CD4-positive, alpha-beta T cell treated with Interferon gamma for 1 hour (primary cell): ENCODE measurements at places on chromosomes 3 and 15.

GRCh38 chr3:182172534-182172933 lies 460.8 kb downstream of the SOX2 start:
- DNase-seq = no peak

GRCh38 chr3:5428607-5429516 lies 241.4 kb downstream of the EDEM1 start:
- DNase-seq = no peak

- DNase-seq = no peak
Observed at GRCh38 chr3:8709801-8710507, 23.6 kb upstream of the CAV3 start.

DNA sequence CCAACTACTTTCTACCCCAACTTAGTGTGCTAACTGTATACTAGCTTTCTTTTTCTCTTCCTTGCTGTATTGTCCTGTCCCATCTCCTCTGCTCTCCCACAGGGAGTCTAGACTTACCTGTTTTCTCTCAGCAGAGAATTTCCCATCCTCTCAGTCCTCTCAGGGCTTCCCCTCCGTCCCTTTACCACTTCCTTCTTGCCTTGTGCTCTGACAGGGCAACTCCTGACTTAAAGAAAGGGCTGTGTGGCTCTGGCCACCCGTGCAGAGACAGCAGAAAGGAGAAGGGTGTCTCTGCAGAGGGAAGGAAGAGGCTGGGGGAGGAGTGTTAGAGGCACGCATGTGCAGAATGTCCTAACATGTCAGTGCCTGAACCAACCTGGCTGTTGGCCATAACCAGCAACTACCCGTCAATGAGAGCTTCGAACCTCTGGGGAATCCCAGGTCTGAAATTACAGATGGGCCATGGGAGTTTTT lies at the start of gene GCSAM:
Gene GCSAM (minus strand): TSS at position 274 of the 474 bp plus-strand sequence. CDS start 128 bp downstream, at position 146.
- peak; percentile 85 for DNase-seq

DNA sequence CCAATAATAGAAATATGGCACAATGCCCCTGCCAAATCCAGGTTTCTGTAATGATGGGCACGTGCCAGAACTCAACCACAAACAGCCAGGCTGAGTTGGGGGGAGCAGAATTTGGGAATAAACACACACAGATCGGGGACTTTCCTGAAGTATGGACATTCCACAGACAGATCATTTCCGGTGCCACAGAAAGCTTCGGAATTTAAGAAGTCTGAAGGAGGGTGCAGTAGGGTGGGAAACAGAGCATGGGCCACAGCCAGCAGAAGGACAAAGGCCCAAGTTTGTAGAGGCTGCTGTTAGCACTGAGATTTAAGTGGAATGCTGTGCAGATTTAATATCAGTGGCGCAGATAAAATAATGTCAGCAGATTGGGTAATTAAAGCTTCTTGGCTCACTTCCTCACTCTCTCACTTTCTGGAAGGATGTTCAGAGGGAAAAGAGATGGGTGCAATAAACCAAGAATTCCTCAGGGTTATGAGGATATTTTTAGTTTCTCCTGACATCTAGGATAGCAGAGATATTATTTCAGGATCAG lies 67.4 kb downstream of the MYLK start:
- DNase-seq = no peak

DNA sequence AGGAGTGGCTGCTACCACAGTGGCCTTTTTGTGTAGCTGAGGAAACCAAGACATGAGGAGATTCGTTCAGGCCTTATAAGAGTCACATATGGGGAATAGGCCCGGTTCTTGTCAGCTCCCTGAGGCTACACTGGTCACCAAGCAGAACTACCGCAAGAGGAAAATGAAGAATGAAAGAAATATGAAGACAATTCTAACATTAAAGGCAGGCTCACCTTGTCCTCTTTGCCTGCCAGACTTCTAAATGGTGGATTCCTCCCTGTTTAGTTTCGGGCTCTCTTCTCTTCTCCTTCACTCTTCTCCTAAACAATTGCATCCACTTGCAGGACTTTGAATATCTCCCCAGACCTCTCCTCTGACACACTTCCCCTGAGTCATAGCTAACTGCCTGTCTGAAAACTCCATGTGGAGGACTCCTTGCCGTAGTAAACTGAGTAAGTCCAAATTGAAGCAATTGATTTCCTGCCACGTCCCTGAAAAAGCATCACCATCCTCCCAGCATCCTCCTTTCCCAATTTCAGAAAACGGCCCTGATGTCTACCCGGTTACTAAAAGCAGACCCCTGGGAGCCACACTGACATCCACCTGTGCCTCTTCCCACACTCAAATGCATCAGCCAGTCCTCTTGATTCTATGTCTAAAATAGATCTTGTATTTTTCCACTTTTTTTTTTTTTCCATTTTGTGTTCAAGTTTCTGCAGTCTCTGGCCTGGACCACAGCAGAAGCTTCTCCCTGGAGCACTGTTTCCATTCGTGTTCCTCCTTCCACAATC lies 30.3 kb upstream of the VEPH1 start:
- DNase-seq = no peak

GRCh38 chr3:128123156-128123537 lies 465 bp downstream of the RUVBL1 start:
- DNase-seq = no peak

GRCh38 chr3:33579840-33580239 lies 138.2 kb downstream of the CLASP2 start:
- DNase-seq = no peak

GRCh38 chr3:170079536-170080165 lies 41.9 kb downstream of the GPR160 start:
- no peak for DNase-seq

DNA sequence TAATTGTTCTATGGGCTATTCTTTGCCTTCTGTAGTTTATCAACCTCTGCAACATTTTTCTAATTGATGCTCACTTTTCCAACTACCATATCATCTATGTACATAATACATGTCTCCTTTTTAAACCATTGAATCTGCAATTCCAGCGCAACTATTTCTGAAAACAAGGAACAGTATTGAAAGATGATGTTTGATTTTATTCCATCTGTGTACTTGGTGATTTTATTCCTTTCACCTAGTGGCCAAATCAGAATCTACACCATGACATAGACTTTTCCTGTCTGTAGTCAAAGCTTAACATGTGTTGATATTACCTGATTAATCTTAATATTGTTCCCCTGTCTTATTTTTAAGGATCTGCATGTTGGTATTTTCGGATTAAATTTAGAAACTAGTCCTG lies 13.0 kb downstream of the NKTR start:
- no peak for DNase-seq

GRCh38 chr3:123373474-123373987 lies 75.4 kb downstream of the ADCY5 start:
- DNase-seq = no peak

DNA sequence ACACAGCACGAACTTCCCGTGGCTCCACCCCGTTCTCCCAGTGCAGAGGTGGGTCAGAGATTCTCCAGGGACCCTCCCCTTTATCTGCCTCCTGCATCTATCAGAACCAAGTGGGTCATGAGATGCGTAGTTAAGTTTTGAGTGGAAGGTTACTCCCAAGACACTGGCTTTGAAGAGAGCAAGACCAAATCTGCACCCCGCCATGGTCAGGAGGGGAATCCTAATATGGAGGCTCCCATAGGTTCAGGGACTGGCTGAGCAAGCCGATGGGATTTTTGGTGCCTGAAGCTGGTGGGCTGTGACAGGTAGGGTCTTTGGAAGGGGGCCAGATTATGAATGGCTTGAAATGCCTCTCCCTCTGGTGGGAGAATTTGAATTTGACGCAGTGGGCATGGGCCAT lies 207.0 kb upstream of the NR2E3 start:
- no peak for DNase-seq

GRCh38 chr3:32097768-32098167 lies 8.7 kb upstream of the GPD1L start:
- no peak for DNase-seq

DNA sequence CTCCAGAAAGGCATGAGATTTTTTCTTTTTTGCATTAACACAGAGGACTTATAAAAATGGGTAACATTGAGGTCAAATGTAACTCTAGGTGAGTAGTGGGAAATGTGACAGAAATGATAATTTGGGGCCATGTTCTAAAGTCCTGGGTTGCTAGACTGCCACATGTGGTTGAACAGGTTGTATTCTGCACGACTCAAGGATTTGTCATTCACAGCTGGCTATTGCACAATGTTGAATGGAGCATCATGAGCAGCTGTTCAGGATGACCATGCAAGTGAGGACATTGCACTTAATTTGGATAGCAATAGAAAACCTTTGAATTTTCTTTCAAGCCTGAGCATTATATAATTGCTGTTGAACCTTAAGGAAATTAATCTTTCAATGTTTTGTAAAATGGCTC lies 396.6 kb downstream of the NAALADL2 start:
- no peak for DNase-seq

- DNase-seq = no peak
Observed at GRCh38 chr15:63190769-63191649, 1.6 kb downstream of the RAB8B start.

GRCh38 chr15:79209116-79209515 lies 73.4 kb upstream of the ANKRD34C start:
- DNase-seq = no peak

DNA sequence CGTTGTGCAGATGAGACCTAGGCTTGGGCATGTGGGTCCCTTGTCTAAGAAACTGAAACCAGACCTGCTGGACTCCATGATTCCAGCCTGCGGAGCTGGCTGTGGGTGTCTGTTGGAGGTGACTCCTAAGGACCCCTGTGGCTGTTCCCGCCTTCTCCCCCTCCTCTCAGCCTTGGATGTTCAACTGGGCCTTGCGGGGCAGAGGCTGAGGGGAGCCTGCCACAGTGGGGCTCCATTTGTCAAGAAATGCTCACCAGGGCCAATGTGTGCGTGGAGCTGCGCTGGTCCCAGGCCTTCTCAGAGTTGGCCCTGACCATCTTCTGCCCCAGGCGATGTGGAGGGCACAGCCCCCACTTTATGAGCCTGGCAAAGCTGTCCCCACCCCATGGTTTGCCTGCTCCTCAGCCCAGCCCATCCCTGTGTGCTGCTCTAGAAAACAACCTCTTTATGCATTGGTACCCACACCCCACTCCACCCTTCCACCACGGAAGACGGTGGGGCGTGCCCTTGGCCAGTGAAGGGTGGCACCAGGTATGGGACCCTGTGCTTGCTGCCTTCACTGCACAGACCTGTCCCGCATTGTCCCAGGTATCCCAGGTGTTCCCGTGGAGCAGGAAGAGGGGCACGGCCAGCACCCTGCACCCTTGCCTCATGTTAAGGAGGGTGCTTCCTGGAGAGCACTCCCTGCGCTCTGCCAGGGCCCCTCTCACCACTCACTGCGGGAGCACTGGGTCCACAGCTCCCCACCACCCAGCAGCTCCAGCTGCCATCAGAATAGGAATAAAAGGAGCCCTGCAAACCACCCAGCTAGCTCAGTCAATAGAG lies 7.9 kb downstream of the MESP2 start:
- no peak for DNase-seq

GRCh38 chr3:171881251-171881650 lies 38.1 kb downstream of the TMEM212 start:
- DNase-seq = no peak

- DNase-seq = no peak
Observed at GRCh38 chr3:53856964-53857363, 10.6 kb downstream of the IL17RB start.

DNA sequence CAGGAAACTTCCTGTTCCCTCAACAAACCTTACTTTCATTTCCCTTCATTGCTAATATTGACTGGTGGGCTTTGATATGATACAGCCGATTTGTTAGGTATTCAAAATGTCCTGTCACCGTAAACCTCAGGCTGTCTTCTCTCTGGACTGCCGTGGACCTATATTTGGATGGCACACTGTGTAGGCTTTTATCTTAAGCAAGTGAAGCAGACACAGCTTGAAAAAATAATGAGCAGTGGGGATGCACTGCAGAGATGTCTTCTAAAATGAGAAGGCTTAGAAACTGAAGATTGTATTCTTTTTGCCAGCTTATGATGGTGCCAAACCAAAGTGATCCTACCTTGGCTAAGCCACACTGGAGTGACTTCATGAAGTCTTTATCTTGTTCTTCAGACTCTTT lies 266.3 kb downstream of the NR1D2 start:
- no peak for DNase-seq

- DNase-seq = peak; percentile 67
Observed at GRCh38 chr3:10192953-10193691, 28.4 kb downstream of the IRAK2 start.

- DNase-seq = no peak
Observed at GRCh38 chr15:85642693-85643066, 152.0 kb downstream of the KLHL25 start.

DNA sequence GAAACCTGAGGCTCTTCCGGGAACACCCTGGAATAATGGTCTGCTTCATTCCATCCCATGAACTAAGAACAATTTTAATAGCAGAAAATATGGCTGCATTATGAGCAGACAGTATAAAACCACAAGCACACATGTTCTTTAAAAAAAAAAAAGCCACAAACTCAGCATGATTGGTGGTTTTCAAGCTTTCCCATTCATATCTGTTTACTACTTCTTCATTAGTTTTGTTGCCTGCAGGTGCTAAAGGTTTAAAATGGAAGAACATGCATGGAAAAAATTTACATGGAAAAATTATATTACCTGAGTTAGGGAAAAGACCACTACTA lies 137.9 kb upstream of the HES1 start:
- no peak for DNase-seq

DNA sequence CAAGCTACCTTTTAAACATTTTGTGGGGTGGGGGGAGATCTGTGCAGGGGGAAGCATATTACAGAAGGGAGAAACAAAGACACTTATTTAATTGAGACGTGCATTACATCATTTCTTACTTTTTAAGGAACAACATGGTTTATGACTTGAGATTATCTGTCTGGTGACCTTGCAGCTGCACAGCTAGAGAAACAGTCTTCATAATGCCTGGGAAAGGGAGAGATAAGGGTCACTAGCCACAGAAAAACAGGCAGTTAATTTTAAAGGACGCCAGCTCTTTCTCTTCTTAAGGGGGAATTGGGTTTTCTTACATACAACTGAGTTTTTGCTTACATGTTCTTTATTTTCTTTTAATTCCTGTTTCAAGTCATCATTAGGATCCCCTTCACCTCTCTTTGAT lies 147.9 kb downstream of the SST start:
- DNase-seq = no peak

DNA sequence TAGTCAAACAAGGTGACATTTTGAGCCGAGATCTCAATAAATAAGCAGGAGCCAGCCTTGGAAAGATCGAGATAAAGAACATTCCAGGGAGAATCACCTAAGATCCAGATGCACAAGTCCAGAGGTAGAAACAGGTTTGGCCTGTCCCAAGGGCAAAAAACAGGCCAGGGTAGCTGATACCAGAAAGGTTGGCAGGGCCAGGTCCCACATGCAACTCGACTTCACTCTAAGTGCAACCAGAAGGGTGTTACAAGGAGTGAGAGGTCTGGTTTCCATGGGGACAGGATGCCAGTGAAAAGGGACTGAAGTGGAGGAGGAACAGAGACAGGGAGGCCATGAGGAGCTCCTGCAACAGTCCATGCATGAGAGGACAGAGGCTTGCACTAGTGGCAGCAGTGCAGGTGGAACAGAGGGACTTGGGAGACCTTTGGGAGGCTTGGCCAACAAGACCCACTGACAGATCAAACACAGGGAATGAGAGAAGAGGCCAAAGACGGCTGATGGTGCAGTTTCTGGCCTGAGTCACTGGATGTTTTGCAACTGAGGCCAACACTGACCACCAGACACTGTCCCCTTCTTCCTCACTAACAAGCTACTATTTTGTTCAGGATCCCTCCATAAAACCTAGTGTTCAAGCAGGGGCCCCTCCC lies 5.2 kb downstream of the TPRA1 start:
- no peak for DNase-seq
